ENCODE measurements at places on chromosomes 2 and 18.
A peak's percentile ranks its signal among the peaks of the same experiment; 100 is the strongest.

- no peak for DNase-seq
These were observed 44.5 kb upstream of the KCNE4 start for GRCh38 chr2:223007531-223007930.

GRCh38 chr2:120401275-120402066, 55.5 kb downstream of the INHBB start:
- DNase-seq, result no peak

- DNase-seq, result no peak
These were observed 54.9 kb downstream of the ACTR2 start for GRCh38 chr2:65282477-65283053.

DNA sequence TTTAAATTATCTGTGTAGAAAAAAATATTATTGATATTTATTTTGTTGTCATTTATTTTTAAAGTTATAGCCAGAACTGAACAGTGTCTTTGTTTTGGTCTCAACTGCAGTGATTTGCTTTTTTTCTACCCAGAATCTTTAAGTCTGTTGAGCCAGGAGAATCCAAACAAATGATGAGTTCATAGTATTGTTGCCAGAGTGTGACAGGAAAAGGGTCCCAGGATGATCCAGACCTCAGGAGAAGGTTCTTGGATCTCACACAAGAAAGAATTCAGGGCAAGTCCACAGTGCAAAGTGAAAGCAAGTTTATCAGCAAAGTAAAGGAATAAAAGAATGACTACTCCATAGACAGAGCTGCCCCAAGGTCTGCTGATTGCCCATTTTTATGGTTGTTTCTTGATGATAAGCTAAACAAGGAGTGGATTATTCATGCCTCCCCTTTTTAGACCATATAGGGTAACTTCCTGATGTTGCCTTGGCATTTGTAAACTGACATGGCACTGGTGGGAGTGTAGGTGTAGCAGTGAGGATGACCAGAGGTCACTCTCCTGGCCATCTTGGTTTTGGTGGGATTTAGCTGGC, 127.1 kb downstream of the AGPS start:
- no peak for DNase-seq

- DNase-seq, result no peak
These were observed 9.6 kb downstream of the SERPINB2 start for GRCh38 chr18:63897072-63897471.

GRCh38 chr2:46298522-46299353, 1.5 kb downstream of the EPAS1 start:
- DNase-seq, result peak; percentile 58

DNA sequence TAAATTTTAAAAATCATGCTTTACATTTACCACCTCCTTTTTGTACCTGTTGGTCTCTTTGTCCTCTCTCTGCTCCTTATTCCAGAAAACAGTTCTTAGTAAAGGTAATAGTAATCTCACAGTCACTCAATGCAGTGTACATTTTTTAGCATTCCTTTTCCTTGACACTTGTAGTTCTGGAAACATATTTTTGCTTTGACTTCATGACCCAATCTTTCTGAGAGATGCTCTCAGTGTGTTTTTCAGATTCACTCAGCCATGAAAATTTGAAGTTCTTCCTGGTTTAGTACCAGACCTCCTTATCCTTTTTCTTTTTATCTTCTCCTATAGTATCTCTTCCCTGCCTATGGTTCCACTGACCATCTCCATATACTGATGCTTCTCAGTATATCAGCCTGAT, 747.5 kb upstream of the ZEB2 start:
- no peak for DNase-seq

- DNase-seq, result no peak
These were observed 140.5 kb downstream of the PTH2R start for GRCh38 chr2:208546860-208547650.

Measured in liver (tissue), 10 donors.